ENCODE measurements at places on chromosomes 16 and 17.

DNA sequence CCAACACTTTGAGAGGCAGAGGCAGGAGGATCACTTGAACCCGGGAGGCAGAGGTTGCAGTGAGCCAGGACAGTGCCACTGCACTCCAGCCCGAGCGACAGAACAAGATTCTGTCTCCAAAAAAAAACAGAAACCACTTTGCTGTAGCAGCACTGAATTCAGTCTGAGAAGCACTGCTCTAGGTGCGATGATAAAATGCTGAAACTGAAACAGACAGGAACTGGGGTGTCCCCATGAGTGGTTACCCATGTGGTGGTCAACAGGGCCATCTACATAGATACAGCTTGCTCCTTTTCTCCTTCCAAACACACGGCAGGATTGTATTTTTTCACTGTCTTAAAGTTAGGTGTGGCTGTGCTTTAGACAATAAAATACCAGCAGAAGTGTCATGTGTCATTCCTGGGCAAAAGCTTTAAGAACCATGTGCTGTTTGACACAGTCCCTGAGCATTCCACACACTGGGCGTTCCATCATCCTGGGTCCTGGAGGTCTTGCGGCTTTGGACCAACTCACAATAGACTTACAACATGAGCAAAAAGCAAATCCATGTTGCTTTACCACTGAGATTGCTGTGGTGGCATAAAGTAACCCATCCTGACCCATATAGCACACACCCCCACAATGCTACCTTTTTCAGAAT, 11.5 kb downstream of the GAS7 start:
- DNase-seq, result no peak

DNA sequence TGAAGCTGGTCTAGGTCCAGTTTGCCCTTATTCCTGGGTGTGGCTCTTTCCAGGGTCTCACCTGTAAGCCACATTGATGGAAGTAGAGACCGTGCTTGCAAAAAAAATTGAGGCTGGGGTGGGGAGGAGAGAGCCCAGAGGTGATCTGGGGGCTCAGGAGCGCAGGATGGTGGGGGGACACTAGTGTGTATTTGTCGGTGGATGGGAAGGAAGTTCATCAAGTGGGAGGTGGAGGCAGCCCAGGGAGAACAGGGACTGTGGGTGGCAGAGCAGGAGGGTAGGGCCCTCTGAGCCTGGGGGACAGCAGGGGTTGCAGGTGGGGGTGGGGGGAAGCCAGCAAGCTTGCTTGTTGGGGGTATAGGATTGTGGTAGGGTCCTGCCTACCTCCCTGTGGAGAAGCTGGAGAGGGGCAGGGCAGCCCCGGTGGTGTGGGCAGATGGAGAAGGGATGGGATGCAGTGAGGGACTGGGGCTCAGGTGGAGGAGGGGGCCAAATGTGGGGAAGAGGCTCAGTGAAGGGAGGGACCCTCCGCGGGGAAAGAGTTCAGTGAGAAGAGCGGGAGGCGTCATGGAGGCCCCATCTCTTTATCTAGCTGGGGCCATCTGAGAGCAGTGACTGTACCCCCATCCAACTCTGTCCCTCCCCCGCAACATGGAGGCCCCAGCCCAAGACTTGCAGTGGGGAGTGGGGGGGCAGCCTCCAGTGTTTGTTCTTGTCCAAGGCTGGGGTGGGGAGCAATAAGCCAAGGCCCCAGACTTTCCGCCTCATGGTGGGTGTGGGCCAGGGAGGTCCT, 17.2 kb upstream of the TMEM92 start:
- no peak for DNase-seq

GRCh38 chr17:75250009-75250471, 11.4 kb downstream of the GGA3 start:
- no peak for DNase-seq

- no peak for DNase-seq
Measured at GRCh38 chr17:13740686-13741085, 139.0 kb upstream of the HS3ST3A1 start.

GRCh38 chr16:71373073-71373472, 14.6 kb downstream of the CALB2 start:
- no peak for DNase-seq

- DNase-seq, result no peak
Measured at GRCh38 chr17:66535611-66536010, 233.2 kb downstream of the PRKCA start.
